ENCODE measurements at places on chromosomes 7 and 10.

- no peak for DNase-seq
Observed at GRCh38 chr10:127534074-127534473, 15.0 kb upstream of the NPS start.

- DNase-seq: no peak
Observed at GRCh38 chr10:117535298-117536071, 7.1 kb upstream of the EMX2 start.

DNA sequence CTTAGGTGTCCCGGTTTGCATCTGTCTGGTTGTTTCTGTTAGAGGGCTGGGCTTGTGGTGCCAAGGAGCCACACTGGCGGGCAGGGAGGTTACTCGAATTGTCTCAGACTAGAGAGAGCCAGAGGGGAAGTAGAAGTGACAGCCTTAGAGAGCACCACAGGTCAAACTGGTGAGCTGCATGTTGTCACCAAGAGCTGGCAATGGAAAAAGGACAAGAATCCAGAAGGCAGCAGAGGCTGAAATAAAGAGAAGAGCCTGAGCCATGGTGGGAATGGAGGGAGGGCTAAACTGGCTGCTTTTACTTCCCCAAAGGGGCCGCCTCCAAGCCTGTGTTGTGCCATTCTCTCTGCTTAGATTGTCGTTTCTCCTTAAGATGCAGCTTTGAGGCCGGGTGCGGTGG, 31.1 kb upstream of the RHBDD2 start:
- no peak for DNase-seq

- no peak for DNase-seq
Observed at GRCh38 chr10:43202657-43203447, 64.0 kb downstream of the RASGEF1A start.

DNA sequence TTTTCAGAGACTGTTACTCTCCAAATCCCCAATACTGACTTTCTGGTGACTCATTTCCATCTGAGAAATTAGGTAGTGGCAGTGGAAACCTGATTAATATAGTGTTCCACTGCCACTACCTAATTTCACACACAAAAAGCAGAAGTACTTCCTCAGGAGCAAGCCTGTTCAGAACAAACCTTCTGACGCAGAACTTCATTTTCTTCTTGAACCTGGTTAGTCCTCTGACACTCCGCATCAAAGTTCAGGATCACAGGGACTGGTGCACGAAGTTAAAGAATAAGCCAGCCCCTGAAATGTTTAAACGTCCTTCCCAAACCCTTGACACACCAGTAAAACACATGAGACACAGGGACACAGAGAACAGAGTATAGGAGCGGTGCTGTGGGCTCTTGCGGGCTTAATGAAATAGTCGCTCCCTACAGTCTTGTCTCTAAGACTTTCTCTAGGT, 4.4 kb downstream of the WDR91 start:
- no peak for DNase-seq

GRCh38 chr7:35908331-35909216, 107.7 kb downstream of the SEPTIN7 start:
- no peak for DNase-seq

DNA sequence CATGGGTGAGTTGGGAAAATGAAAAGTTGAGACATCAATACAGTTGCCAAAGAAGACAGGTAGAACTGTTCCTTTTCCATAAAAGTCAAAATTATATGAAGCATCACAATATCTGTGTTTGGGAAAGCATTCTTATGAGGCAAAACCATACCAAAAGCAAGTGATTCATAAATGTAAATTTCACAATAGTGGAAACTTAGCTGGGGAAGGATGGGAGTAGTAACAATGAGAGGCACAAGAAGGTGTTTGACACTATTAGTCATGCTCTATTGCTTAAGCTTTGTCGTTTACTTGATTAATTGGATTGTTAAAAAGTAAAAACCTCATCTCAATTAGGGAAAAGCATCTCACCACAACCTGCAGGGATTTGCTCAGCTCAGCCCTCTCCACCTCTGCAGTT, 240.2 kb downstream of the C7orf25 start:
- DNase-seq: no peak

- no peak for DNase-seq
Observed at GRCh38 chr7:77687747-77688144, 8.5 kb upstream of the RSBN1L start.
